ENCODE measurements at places on chromosomes 4 and X.

DNA sequence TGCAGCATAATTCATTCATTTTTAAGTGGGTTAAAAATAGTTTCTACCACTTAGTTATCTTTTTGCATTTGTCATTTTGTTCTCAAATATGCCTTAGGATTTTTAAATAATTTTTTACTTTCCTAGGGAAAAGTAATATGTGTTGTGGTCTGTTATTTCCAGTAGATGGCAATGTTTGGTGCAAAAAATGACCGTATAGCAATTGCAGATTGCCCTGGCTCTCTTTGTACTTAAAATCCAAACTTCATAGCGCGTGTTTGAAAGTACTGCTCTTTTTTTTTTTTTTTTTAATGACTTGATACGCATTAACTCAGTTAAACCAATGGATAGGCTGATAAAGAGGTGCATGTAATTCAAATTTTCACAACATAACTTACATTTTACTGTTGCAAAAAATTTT, 74.4 kb upstream of the RBMX start:
- DNase-seq, result no peak

GRCh38 chrX:112636951-112637581, 42.7 kb downstream of the LHFPL1 start:
- no peak for DNase-seq

- no peak for DNase-seq
Observed at GRCh38 chrX:154140742-154141141, 3.3 kb upstream of the OPN1LW start.

DNA sequence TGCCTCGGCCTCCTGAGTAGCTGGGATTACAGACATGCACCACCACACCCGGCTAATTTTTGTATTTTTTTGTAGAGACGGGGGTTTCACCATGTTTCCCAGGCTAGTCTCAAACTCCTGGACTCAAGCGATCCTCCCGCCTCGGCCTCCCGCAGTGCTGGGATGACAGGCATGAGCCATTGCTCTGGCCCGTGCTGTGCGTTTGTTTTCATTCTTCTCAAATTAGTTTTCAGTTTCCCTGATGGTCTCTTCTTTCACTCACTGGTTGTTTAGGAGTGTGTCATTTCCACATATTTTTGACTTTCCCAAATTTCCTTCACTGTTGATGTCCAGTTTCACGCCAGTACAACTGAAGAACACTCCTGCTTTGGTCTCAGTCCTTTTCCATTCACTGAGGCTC, 31.8 kb downstream of the SH3TC1 start:
- DNase-seq, result no peak

- no peak for DNase-seq
Observed at GRCh38 chr4:8325291-8325973, 55.9 kb downstream of the HTRA3 start.

Measured in stimulated activated CD8-positive, alpha-beta memory T cell treated with anti-CD3 and anti-CD28 coated beads, Interleukin-7, amount 100 ng/mL, for 4 hours (primary cell).